ENCODE measurements at places on chromosomes 2 and 18.

DNA sequence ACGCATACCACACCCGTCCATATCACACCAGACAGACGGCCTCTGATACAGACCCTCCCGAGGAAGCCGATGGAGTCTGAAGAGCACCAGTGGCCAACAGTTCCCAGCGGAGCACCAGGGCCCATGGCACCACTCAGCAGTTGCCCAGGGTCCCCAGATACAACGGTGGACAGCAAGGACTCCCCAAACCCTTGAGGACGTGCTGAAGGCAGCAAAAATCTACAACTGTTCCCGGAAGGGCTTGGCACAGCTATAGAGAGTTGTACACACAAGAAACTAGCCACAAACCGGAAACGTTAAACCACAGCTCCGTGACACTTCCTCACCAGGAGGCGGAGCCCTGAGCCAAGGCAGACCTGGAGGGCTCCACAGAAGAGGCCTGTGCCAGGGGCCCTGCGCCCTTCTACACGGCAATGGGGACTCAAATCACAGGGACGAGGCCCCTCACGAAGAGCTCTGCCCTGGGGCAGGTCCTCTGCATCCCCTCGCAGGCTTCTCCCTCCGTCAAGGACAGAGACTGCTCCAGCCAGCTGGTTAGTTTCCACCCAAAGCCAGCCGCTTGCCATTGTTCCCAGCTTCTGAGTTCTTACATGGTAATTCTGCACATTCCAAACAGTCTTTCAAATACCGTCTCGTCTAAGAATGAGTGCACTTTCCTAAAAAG, 133.4 kb downstream of the HDAC4 start:
- no peak for DNase-seq

DNA sequence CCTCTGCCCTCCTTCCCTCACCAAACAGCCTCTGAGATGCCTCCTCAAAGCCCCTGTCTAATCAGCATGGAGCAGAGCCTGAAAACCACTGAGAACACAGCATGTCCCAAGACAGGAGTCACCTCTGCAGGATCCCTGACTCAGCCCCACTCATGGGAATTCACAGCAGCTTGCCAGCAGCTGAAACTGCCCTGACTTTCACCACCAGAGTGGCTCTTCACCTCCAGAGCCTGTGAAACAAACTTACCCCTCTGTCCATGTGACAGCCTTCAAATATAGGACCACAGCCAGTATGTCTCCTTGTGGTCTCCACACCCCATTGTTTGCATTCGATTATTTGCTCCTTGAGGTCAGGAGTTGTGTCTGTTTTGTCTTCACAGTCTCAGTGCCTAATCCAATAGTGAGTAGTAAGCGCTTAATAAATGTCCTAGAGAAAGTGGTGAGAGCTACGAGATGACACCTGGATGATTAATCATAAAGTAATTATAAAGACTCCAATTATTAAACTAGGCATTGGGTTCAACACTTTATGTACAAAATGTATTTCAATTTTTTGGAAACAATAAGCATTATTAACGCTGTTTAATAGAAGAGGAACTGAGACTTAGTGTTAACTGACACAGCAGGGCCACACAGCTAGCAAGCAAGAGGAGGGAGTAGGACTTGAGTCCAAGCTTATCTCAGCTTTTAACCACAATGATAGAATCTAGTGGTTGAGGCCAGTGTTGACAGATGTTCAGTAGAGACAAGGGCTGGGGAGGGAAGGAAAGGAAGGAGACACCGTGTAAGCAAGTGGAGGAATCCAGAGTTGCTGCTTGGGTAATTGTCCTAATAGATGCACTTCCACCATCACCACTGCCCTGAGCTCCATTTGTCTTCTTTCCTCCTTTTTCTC, 358.7 kb upstream of the TNP1 start:
- no peak for DNase-seq

GRCh38 chr18:37948471-37948870, 382.9 kb upstream of the CELF4 start:
- no peak for DNase-seq

GRCh38 chr2:108364676-108365297, 13.0 kb upstream of the SULT1C4 start:
- DNase-seq: no peak

- DNase-seq: no peak
Observed at GRCh38 chr2:158741625-158742024, 53.5 kb upstream of the DAPL1 start.

- no peak for DNase-seq
Observed at GRCh38 chr2:2810504-2810903, 479.4 kb upstream of the MYT1L start.

DNA sequence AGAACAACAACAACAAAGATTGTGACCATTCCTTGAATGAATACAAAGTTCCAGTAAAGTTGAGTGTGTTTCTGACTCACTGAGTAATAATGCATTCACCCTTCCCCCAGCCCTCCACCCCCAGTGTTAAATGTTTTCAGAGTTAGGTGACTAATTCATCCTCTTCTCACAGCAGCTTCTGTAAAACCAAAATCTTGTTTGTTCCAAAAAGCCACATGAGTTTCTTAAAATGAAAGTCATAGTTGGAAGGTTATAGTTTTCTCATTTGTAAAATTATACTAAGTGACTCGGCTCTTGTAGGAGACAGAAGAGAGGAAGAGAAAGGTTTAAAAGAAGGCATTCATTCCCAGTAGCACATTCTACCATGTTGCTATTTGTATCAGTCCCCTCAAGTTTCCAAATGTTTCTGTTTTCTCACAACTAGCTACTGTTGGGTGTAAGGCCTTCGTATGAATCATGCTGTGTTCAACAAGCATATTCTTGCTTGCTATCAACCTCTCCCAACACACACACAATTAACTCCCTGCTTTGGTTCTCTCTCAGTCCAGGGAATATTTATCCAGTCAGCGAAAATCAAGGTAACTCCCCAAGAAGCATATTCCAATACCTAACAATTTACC, 75.3 kb downstream of the MBD2 start:
- no peak for DNase-seq

DNA sequence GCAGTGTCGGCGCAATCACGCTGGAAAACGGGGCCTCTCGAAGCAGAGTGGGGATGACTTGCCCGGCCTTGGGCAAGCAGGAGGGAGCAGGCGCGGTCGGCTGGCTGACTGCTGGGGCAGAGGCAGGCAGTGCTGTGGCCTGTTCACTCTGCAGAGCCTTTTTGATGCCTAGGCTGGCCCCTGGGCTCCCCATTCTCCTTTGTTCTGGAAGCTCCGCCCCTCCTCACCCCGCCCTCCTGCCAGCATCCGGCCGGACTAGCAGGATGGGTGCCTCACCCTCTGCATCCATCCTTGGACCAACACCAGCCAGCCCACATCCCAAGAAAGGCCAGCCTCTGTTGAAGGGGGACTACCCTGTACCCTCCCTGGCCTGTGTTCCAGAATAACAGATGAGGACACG, at the start of gene ASPRV1:
Gene ASPRV1 (minus strand): TSS at position 136 of the 400 bp plus-strand sequence. CDS start 195 bp downstream, outside the sequence.
- peak; percentile 78 for DNase-seq

GRCh38 chr18:59501920-59502273, 142.8 kb upstream of the LMAN1 start:
- DNase-seq: no peak

GRCh38 chr2:69086466-69086865, 73.5 kb downstream of the ANTXR1 start:
- DNase-seq: no peak

DNA sequence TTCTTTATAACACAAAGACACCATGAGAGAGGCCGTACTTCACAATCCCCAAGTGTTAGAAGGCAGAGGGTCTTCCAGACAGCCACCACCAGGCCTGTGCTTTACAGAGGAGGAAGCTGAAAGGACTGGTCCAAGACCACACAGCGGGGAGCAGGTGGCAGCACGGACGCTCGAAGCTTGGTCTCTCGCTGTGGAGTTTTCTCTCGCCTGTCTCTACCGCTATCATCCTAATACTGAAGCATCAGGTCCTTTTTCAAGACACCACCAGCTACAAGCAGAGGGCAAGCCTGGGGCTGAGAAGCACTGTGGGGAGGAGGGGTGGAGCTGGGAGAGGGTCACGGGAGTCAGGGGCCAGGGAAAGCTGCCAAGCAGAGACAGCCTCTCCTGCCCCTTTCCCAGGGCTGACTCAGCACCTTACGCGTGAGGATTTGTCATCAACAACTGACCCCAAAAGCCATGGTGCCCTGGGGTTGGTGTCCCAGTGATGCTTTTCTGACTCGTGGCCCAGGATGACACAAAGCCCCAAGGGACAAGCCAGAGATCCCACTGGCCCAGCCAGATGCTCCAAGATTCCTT, 31.9 kb upstream of the FOSL2 start:
- DNase-seq: no peak

- no peak for DNase-seq
Observed at GRCh38 chr2:72830273-72830672, 4.4 kb upstream of the EXOC6B start.

- DNase-seq: no peak
Observed at GRCh38 chr2:82538590-82539279, 1920.3 kb downstream of the SUCLG1 start.

DNA sequence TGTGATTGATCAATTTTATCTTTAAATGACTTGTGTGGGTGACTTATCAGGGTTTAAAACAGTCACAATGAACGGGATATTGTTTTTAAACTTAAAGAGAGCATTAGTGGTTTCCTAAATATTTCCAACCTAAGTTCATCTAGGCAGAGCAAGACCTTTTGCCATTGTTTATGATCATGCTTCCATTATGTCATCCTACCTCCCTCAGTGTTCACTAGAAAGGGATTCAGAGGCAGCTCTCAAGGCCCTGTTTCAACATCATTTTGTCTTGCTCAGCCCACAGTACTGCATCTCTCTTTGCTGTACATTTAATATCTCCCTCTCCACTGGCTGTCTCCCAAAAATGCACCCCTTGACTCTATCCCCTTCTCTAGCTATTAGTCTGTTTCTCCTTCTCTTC, 21.5 kb upstream of the PELI1 start:
- no peak for DNase-seq
